Osteocyte (in vitro differentiated cells): ENCODE measurements at places on chromosomes 5 and 9. TPM values are rescaled to one million over a fixed set of nuclear protein-coding genes. Genes with fewer than 3 reads are reported as not detected.

DNA sequence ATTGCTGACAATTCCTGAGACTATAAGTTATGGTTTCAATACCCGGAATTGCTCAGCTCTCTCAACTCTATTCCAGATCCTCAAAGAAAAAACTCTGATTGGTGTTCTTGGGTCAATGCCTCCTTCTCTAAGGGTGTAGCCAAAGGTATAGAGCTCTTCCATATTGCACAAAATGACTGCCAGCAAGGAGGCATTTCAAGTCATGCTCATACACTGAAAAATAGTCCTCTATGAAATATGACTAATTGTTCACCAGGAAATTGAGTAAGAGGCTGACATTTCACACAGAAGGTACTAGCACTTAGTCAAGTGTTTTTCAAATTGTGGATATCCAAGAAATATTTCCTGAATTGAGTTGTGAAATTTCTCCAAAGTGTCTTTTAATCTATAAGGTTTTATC is 111.1 kb upstream of the KLF9 start:
- H3K4me1 ChIP-seq: no peaks in the 10 kb centered on the region
- H3K27ac ChIP-seq: no peak overlapping the region
- H3K27me3 ChIP-seq: no peaks in the 10 kb centered on the region
- no peak for DNase-seq
- H3K4me3 ChIP-seq: no peak overlapping the region
- H3K36me3 ChIP-seq: peaks cover 3% of the 10 kb centered on the region

DNA sequence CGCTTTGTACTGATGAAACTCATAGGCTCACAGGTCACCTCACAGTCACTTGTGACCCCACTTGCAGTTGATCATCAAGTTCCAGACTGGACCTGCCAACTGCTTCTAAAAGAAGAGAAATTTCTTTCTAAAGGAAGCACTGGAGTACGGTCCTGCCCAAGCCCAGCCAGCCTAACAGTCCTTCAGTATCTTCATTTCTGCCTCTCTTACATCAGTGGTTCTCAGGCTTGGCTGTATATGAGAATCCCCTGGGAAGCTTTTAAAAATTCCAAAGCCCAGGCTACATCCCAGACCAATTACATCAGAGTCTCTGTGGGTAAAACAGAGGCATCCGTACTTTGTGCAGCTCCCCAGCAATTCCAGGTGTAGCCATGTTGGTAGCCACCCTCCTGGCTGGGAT is 282.1 kb downstream of the NFIB start:
- H3K36me3 ChIP-seq: no peaks in the 10 kb centered on the region
- H3K27ac ChIP-seq: peak overlapping the region; percentile 86
- H3K27me3 ChIP-seq: peaks cover 5% of the 10 kb centered on the region
- DNase-seq: no peak
- no peak overlapping the region for H3K4me3 ChIP-seq

GRCh38 chr9:3962496-3962895 is 337.4 kb downstream of the GLIS3 start:
- no peaks in the 10 kb centered on the region for H3K36me3 ChIP-seq
- no peak overlapping the region for H3K27ac ChIP-seq
- no peaks in the 10 kb centered on the region for H3K27me3 ChIP-seq
- H3K4me3 ChIP-seq: no peak overlapping the region

- H3K4me1 ChIP-seq: no peaks in the 10 kb centered on the region
- H3K27me3 ChIP-seq: no peaks in the 10 kb centered on the region
- no peak overlapping the region for H3K27ac ChIP-seq
- no peak overlapping the region for H3K4me3 ChIP-seq
Observed at GRCh38 chr5:14127587-14127986, 15.6 kb upstream of the TRIO start.

DNA sequence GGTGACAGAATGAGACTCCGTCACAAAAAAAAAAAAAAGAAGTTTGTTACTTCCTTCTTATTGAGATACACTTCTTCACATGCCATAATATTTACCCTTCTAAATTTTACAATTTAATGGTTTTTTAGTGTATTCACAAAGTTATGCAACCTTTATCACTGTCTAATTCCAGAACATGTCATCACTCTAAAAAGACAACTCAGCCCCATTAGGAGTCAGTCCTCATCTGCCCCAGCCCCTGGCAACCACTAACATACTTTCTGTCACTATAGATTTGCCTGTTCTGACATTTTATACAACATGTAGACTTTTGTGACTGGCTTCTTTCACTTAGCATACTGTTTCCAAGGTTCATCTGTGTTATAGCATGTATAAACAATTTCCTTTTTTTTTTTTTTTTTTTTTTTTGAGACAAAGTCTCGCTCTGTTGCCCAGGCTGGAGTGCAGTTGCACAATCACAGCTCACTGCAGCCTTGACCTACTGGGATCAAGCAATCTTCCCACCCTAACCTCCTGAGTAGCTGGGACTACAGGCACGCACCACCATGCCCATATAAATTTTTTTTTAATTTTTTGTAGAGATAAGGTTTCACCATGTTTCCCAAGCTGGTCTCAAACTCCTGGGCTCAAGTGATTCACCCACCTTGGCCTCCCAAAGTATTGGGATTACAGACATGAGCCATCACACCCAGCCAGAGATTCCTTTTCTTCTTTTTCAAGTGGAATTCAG is 18.0 kb downstream of the AQP3 start:
- no peak overlapping the region for H3K27ac ChIP-seq
- H3K4me3 ChIP-seq: no peak overlapping the region
- no peaks in the 10 kb centered on the region for H3K27me3 ChIP-seq
- no peaks in the 10 kb centered on the region for H3K4me1 ChIP-seq
- DNase-seq: no peak

- no peaks in the 10 kb centered on the region for H3K27me3 ChIP-seq
- H3K4me3 ChIP-seq: no peak overlapping the region
- DNase-seq: no peak
- peaks cover 2% of the 10 kb centered on the region for H3K36me3 ChIP-seq
- H3K4me1 ChIP-seq: no peaks in the 10 kb centered on the region
Observed at GRCh38 chr5:168670881-168671575, 91.9 kb upstream of the PANK3 start.

ZNF462 gene
- total RNA-seq: 55.0 and 57.3 TPM in 2 replicates

KIF20A gene
- total RNA-seq: 14.7 and 16.4 TPM in 2 replicates
